ENCODE measurements at places on chromosomes 2 and 18.
A peak's percentile ranks its signal among the peaks of the same experiment; 100 is the strongest.

- DNase-seq, result no peak
Observed at GRCh38 chr2:112168422-112169124, 30.4 kb downstream of the FBLN7 start.

GRCh38 chr2:29892585-29893259 is 28.7 kb downstream of the ALK start:
- no peak for DNase-seq

GRCh38 chr2:238389988-238390589 is 36.6 kb upstream of the ASB1 start:
- DNase-seq, result no peak

DNA sequence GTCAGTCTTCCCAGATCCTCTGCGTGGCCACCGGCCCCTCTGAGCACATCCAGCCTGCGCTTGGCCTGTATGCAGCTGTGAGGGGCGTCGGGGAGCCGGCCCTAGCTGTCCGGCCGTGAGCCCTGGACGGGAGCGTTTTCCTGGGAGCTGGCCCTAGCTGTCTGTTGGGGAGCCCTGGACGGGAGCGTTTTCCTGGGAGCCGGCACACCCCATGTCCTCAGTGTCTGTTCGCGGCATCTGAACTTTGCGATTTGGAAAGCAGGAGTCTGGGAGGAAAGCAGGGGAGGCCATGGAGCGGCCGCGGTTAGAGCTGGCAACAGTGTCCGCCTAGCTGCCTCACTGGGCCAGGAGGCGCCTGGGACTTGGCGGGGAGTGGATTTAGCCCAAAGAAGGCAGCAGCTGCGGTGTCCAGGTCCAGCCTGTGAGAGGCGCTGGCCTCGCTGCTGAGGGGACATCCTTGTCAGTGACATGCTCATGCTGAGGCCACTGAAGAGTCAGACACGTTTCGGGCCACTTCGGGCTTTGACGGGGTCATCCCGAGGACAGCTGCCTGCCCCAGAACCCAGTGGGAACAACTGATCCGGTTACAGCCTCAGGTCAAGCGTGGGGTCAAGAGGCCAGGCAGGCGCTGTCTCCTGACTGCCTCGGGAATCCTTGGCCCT is 75.8 kb downstream of the KCNG2 start:
- peak; percentile 27 for DNase-seq

GRCh38 chr2:186841940-186842339 is 7.0 kb downstream of the ZSWIM2 start:
- DNase-seq, result no peak

GRCh38 chr2:10659898-10660568 is 29.7 kb downstream of the NOL10 start:
- DNase-seq, result peak; percentile 72

DNA sequence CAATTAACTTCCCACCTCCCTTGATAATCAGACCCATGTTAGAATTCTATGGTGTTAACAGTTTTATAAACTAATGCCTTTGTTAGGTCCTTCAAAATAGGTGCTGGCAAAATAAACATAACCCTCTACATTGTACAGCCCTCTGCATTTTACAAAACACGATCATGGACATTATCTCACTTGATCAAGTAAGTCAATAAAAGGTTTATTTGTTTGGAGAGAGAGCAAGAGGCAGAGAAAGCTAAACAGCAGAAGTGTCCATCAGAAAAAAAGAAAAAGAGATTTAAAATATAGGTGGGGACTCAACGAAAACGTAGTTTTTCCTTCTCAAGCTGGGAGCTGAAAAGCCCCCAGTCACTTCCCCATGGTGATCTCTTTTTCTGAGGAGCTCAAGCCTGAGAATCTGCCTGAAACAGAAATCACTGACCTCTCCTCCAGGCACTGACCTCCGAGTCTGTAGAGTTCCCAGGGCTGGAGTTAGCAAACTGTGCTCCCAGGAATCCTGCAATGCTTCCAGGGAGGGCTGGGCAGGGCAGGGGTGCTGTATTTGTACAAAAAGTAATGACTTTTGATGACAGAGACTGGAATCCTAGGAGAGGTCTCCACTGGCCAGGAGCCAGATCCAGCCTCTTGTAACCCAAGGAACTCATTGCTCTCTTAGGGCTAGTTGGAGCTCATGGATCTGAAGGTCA is 137.8 kb upstream of the KLHL29 start:
- DNase-seq, result no peak

GRCh38 chr2:44951714-44952113 is 10.2 kb downstream of the SIX3 start:
- no peak for DNase-seq

- no peak for DNase-seq
Observed at GRCh38 chr2:196372811-196373664, 201.7 kb upstream of the STK17B start.

DNA sequence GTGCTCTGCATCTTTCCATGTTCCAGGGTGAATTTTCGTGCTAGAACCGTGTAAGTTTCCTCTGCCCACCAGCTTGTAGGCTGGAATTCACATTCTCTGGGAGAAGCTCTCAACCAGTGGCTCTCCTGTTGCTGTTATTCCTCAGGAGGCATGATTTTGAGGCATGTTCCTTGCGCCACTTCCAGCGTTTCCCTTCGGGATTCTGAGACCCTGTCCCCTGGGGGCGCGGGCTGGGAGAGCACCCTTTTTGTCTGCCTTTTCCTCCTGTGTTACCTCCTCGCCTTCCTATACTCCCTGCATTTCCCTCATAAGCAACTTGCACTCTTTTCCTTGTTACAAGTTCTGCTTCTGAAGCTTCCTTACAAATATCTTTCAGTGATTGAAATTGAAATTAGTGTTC is 156.4 kb downstream of the PTPRM start:
- DNase-seq, result no peak

DNA sequence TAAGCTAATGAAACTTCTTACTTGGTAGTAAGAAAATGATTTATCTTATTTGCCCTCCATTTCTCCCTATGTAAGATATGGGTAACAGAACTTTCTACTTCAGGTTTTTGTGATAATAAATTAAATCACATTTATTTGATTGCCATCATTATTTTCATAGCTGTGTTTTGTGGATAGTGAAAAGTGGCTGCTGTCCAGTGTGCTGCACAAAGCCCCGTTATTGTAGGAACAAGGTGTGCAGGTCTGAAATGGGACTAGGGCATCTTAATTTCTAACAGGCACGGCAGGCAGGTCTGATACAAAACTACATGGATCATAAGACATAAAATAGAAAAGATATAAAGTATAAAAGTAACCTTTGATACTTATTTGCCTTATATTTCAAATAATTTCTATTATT is 51.6 kb upstream of the THSD7B start:
- no peak for DNase-seq

- DNase-seq, result no peak
Observed at GRCh38 chr2:6027066-6027465, 334.9 kb downstream of the SOX11 start.

GRCh38 chr2:65076345-65076710 is 20.1 kb downstream of the CEP68 start:
- no peak for DNase-seq

- DNase-seq, result no peak
Observed at GRCh38 chr2:157287160-157287559, 29.7 kb downstream of the GALNT5 start.

DNA sequence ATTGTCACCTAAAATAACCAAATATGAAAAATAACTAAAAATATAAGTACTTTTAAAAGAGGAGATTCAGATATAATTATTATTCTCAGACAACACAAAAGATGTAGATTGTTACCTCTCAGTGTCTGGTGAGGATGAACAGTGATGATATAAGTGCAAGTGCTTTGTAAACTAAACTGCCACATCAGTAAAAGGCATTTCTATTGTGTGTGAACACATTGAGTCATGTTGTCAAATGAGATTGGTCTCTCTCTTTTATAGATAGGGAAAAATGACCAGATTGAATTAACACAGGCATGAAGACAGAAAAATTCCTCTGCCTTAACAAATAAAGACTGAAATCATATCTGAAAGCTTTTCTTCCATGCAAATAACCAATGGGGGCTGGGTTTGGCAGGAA is 182.4 kb upstream of the TMEFF2 start:
- DNase-seq, result no peak

GRCh38 chr2:233208382-233209116 is 42.9 kb upstream of the ATG16L1 start:
- DNase-seq, result no peak

DNA sequence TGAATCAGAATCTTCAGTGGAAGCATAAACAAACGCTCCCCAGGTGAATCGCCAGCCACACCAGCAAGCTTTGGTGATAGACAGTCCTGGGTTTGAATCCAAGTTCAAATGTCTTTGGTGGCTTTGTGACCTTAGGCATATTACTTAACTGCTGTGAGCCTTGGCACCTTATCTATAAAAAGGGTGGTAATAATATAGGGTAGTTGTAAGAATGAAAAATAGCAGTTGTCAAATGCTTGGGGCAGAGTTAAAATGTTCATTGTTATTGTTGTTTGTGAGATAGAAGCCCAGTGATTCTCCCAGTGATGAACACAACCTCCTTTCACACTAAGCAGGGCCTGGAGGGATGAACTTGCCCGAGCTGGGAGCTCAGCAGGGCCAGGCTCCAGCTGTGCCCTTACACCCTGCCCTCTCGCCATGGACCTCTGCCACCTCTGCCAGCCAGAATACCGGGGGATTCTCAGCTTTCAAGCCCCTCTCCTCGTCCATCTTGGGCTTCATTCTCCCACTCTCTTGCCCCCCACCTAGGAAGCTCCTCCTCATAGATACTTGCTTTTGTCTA is 6.1 kb upstream of the TMBIM1 start:
- no peak for DNase-seq

DNA sequence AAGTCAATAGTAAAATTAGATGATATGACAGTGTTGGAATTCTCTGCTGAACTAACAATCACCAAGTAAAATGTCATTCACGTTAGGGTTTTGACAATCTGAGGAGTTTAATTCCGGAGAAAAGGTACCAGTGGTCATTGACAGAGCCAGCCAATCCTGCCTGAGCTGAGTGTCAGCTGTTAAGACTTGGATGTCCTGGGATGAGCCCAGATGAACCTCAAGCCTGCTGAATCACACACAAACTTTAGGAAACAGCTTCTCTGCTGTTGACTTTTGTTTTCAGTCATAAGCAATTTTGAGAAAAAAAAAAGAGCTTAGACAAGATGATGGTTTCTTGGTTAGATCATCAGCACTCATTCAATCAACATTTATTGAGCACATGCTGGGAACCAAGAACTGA is 600.0 kb upstream of the SLC39A10 start:
- no peak for DNase-seq

DNA sequence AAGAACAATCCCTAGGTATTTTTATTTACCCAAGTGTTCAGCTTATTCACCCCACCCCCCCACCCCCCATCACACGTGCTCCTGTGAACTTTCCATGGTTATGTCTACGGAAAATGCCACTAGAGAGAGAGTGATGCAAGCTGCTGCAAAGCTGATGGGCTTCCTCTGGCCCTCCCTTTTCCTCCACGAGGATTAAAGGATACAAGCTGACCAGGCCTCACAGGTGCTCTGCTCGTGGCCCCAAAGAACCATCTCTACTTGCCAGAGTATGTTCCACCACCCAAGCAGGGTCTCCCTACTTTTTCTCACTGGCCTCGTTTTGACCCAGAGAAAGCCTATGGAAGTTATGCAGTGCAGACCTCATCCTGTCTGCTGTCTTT is 342.6 kb downstream of the CELF4 start:
- no peak for DNase-seq

DNA sequence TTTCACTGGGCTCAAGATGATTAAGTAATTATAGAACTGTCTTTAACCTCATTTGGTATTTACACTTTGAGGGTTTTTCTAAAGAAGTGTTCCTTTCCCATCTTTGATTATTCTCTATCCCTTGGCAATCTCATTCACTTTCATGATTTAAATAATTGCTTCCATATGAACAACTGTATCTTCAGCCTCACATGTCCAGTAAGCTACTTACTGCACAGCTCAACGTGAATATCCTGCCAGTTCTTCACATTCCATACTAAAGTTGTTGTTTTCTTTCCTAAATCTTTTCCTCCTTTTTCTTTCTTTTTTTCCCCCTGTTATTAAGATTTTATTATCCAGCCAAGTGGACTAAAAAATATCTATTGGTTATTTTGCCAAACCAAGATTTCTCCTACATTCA is 37.7 kb downstream of the ZC3H15 start:
- no peak for DNase-seq

- no peak for DNase-seq
Observed at GRCh38 chr2:218713922-218714321, 3.3 kb downstream of the TTLL4 start.

DNA sequence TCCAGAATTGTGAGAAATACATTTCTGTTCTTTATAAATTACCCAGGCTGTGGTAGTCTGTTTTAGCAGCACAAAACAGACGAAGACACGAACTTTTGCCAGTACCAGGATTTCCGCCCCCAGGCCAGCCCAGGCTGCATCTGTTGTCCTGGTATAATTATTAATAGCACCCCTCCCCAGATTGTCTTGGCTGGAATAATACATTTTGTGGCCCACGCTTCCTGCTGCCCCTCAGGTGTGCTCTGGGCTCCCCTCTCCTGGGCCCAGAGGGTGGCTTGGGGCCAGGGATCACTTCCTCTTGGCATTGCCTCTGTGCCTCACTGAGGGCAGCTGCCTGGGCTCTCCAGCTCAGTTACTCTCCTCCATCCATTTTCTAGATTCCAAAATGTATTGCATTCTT is 102.1 kb upstream of the HS6ST1 start:
- no peak for DNase-seq

DNA sequence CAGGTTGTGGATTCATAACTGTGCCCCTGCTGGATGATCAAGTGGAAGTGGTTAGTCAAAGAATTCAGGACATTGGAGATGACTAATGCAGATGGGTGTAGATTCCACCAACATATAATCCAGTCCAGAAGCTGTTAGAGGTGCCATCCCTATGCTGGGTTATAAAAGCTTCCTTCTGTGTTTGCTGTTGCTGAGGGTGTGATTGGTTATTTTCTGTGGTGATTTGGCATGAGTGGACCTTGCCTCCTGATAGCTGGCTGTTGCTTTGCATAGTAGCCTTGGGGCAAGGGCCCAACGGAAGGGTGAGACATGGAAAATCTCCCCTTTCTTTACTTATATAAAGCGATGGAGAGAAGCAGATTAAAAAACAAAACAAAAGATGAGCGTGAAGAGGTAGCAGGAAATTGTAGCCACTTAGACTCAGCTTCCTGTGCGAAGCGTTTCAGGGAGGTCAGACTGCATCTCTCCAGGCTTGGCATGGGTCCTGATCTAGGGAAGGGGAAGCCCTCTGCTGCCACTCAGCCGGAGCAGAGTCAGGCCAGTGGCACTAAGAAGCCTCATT is 190.4 kb downstream of the FMNL2 start:
- no peak for DNase-seq

- no peak for DNase-seq
Observed at GRCh38 chr2:15729709-15730544, 138.3 kb downstream of the DDX1 start.

DNA sequence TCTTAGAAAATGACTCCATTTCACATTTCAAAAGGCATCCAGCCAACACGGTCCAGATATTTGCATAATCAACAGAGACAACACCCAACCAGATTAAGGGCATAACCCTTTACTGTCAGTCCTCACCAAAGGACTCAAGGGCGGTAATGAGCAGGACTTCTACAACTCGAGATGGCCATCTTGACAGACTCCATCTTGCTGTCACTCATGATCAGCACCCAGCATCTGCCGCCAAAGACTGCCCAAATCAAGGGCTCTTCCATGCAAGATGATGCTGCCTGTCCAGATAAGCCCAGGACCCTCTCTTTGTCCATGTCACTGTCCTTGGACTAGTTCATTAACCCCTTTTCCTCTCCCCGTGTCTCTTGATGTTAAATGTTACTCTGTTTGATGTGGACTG is 77.9 kb downstream of the UXS1 start:
- DNase-seq, result no peak

GRCh38 chr2:36597532-36598377 is at the start of gene FEZ2:
FEZ2 (minus strand) TSS chr2:36598168; CDS start chr2:36598142, 26 bp downstream.
- DNase-seq, result peak; percentile 81

GRCh38 chr18:2979871-2980790 is 32.8 kb downstream of the LPIN2 start:
- DNase-seq, result peak; percentile 65

- DNase-seq, result no peak
Observed at GRCh38 chr2:150832686-150833085, 345.2 kb upstream of the RND3 start.

Measured in activated CD8-positive, alpha-beta memory T cell treated with anti-CD3 and anti-CD28 coated beads, Interleukin-2, amount 10 ng/mL, durations not matched to agents 7 days and 5 days (primary cell).